ENCODE measurements at places on chromosomes 12 and 14.

DNA sequence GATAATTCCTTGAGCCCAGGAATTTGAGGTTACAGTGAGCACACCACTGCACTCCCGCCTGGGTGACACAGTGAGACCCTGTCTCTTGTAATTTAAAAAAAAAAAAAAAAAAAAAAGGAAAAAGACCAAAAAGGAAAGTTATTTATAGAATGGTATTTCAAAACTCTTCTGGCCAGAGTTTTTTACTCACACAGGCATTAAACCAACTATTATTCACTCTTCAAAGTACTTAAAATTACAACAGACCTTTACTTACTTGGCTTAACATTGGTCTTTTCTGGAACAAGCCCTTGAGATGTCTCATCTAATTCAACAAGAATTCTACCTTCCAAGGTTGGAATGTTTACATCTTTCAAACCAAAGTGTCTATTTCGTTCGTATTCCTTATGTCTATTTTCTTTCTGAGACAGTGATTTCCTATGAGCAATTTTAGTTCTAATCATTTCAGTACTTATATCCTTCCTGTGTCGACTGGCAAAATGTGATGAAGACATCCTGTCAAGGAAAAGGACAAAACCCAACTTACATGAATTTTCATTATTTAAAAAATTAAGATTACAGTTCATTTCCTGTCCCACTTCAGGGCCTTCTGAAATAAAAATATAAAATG lies 2.6 kb downstream of the DLGAP5 start:
- DNase-seq, result no peak

DNA sequence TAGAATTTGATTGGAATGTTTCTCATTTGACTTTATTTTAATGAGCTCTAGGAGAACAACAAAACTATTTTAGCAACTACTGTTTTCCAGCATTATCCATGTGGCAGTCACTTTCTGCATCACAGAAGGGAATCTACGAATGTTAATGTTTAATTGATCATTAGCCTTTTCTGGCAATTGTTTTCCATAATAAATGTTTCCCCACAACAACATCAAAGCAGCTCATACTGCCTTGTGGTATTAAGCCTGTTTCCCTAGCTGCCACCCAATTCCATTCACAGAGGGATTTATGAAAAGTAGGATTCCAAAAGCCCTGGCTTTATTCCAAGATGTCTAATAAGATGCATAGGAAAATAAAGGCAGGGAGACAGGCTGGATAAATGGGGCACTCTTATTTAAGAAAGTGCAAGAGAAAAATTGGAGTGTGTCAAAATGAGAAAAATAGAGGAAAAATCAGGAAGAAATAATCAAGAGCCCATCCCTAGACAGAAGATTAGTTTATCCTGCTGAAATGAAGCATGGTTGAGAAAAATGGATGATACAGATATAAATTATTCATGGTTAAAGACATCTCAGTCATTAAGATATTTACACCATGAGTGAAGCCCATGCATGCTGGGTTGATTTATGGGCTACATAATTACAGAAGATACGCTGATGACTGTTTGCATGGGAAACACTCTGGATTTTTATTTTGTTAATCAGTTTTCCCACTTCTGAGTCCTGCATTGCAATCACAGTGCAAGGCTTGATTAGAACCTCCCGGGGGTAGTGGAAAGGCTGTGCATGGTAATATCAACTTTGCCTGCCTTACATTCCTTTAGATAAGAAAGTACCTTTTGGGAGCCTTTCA lies 180.3 kb downstream of the HELB start:
- no peak for DNase-seq

- no peak for DNase-seq
Measured at GRCh38 chr12:65827827-65828231, 3.5 kb downstream of the HMGA2 start.

GRCh38 chr14:33809396-33809981 lies 141.4 kb downstream of the EGLN3 start:
- no peak for DNase-seq

GRCh38 chr12:24679126-24679525 lies 269.8 kb downstream of the BCAT1 start:
- no peak for DNase-seq

GRCh38 chr12:66345956-66346355 lies 43.7 kb downstream of the HELB start:
- no peak for DNase-seq

GRCh38 chr14:23483236-23483854 lies 13.8 kb downstream of the NGDN start:
- peak; percentile 59 for DNase-seq

DNA sequence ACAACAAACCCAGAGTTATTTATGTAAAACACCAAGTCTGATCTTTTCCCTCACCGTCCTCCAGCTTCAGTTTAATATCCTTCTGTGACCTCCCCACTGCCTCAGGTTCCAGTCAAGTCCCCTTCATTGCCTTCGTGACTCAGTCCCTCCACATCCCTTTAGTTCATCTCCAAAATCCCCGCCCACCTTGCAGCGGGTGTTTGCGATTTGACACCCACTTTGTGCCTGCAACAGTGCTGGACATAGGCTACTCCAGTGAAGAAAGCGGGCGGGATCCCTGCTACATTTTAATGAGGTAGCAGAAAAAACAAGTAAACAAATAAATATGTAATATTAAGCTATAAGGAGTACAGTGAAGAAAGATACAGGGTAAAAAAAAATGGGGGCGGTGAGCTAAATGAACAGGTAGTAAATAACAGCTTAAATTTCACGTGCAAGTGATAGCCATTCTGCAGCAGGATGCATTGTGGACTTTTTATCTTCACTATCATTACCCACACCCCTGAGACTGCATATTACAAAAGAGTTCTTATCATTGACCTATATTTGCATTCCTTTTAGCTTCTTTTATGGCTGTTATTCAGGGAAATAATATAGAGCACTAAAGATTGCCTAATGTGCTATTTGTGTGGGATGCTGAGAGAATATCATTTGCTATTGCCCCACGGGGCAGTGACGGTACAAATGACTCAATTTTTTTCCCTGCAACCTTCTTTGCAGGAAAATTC lies 222.8 kb upstream of the NUDT4 start:
- no peak for DNase-seq

DNA sequence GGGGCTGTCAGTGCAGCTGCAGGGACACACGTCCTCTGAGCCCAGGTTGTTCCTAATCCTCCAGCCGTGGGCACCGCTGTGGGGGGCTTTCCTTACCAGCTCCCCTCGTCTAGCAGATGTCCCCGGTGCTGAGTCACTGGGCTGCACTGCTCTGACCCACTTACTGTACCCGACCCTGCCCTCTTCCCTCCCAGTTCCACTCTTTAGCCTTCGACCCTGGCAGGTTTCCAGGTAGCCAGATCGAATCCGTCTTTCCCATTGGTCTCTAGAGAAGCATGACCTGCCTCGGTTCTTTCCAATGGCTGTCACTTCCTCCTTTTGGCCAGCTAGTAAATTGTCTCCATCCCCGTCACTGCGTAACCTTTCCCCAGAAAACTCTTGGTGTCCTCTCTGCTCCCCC lies 48.4 kb downstream of the ELK3 start:
- no peak for DNase-seq

- no peak for DNase-seq
Measured at GRCh38 chr14:73188501-73188911, 48.8 kb upstream of the PAPLN start.

DNA sequence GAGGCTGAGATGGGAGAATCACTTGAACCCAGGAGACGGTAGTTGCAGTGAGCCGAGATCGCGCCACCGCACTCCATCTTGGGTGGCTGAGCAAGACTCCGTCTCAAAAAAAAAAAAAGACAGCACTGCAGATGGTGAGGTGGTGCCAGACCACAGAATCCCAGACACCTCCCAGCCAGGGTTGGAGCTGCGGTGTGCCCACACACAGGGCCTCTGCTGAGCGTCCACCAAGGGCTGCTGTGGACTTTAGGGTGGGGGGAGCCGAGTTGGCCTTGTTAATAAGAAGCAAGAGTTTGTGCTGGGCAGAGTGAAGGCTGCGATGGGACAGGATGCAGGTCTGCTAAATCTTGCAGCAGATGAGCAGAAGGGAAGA lies 14.2 kb downstream of the KMT5A start:
- DNase-seq, result no peak

DNA sequence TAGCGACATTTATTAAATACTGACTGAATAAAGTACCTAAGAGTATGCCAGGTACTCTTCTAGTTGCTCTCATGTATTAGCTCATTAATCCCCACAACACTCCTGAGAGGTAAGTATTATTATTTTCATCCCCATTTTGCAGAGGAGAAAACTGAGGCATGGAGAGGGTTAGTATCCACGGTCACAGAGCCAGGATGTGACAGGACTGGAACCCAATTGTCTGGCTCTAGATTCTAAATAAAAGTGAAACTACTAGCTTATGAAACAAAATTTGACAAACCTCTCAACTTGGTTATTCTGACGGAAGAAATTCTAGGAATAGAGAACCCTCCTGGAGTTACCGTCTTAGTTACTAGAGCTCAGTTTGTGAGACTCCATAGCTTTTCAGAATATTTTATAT lies 112.2 kb downstream of the CHST11 start:
- DNase-seq, result no peak

- no peak for DNase-seq
Measured at GRCh38 chr12:28086521-28087155, 103.6 kb upstream of the CCDC91 start.

- no peak for DNase-seq
Measured at GRCh38 chr12:116813271-116814041, 67.8 kb downstream of the HRK start.

- no peak for DNase-seq
Measured at GRCh38 chr14:104226421-104227383, 88.3 kb downstream of the KIF26A start.

DNA sequence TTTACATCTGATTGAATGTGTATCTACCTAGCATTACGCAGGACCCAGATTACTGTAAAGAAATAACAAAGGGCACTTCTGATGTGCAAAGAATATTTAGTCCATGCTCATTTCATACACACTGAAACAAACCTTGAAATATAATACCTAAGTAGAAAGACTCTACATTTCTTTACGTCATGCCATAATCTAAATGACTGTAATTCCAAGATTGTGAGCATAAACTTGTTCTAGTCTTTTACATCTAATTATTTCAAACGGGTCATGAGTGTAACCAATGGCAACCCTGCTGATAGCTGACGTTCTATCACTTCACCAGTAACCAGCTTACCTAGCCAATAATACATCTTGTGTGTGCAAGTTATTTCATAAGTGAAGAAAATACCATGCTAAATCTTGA lies 433.8 kb downstream of the PRKD1 start:
- no peak for DNase-seq

DNA sequence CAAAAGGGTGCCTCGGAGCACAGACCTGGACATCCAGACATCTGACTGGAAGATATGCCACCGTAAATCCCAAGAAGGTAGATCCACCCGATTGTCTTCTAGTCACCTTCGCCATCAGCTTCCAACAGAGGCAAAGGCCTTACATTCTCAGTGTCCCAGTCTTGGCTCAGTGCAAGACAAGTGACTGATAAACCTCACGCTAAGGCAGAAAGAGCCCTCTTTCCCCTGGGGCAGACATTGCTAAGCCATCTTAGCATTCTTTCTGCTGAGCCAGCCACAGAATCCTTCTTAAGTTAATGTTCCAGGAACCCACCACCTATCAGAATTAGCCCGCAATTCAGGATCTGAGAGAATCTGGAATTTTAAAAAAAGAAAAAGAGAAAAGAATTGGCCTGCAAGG lies 4.3 kb upstream of the PLEKHG6 start:
- no peak for DNase-seq

- DNase-seq, result no peak
Measured at GRCh38 chr12:90211017-90211416, 502.4 kb upstream of the ATP2B1 start.

DNA sequence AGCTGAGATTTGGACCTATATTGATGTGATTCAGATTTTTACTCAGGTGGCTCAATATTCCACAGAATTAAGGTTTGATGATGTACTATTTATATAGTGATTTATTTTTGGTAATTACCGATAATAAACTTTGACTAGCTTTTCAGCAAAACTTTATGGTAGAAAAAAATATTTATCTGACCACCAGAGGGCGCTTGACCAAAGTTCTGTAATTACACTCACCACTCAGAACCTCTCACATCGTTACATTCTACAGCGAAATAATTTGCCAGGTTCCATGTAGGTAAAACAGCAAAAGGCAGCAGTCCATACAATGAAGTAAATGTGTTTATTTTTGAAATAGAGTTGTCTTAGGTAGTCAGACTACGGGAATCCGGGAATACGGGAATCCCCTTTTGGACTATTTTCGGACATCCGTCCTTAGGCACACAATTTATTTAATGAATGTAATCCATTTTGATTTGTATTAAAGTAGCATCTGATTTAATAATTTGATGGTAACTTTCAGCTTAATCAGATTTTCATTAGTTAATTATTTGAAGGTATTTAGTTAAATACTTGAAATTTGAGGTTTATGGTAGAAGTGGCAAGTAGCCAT lies 143.0 kb upstream of the DDHD1 start:
- no peak for DNase-seq

GRCh38 chr14:74492776-74493342 lies at the start of gene NPC2:
NPC2 (minus strand) TSS chr14:74493305; CDS start chr14:74493274, 31 bp downstream.
- DNase-seq, result no peak

DNA sequence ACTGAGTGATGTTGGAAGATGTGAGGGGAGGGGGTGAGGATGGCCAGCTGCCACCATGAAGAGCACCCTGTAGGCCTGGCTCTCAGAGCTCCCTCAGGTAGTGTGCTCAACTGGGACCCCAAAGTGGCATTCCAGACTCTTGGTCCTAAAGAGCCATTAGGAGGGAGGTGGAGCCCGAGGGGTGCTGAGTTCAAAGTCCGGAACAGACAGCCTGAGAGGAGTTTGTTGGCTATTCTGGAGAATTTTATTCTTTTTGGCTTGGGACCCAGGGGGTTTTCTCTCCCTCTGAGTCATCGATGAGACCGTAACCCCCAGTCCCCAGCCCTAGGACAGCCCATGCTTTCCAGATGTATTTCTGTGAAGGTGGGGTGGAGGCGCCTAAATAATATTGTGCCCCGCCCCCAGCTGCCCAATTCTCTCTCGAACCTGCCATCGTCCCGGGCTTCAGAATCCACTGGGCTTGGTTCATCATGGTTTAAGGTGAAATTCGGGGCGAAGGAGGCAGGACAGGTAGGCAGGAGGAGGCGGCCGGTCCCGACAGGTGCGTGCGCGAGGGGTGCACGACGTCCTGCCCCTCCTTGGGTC lies 690 bp upstream of the RBP5 start:
- DNase-seq, result no peak

DNA sequence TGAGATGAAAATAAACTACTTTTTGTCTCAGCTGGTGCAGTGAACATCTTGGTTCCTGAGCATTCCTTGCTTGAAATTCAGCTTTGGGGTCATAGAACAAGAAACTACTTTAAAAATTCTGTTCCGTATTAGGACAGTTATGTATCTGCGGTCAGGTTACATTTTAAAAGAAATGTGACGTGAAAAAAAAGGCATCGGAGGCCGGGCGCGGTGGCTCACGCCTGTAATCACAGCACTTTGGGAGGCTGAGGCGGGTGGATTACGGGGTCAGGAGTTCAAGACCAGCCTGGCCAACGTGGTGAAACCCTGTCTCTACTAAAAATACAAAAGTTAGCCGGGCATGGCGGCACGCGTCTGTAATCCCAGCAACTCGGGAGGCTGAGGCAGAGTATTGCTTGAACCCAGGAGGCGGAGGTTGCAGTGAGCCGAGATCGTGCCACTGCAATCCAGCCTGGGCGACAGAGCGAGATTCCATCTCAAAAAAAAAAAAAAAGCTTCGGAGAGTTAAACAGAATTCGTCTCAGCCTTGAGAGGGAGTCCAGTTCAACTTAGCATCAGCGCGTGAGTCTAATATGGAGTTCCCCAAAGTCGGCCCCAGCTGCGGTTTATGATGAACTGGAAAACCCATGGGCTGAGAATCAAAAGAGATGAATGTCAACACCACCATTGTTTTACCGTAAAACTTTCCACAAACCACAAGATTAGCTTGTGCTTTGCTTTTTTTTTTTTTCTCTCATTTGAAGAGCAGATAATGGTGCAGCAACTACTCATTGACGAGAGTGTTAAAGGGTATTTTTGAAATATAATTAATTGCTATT lies 2.1 kb upstream of the SLC2A13 start:
- DNase-seq, result no peak
